NCI-H187 (cell line): ENCODE measurements at places on chromosomes 5 and 9.

DNA sequence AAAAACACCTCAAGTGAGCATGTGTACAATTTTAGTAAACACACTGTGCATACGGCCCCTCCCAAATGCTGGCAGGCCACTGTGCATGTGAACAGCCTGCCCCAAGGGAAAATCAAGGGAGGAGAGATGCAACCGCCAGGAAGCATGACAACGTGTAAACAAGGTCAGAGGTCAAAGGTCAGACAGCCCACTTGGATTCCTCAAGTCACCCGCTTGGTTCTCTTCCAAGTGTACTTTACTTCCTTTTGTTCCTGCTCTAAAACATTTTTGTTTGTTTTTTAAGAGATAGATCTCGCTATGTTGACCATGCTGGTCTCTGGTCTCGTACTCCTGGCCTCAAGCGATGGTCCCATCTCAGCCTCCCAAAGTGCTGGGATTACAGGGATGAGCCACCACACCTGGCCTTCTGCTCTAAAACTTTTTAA, 126.7 kb upstream of the SHB start:
- no peak for DNase-seq

DNA sequence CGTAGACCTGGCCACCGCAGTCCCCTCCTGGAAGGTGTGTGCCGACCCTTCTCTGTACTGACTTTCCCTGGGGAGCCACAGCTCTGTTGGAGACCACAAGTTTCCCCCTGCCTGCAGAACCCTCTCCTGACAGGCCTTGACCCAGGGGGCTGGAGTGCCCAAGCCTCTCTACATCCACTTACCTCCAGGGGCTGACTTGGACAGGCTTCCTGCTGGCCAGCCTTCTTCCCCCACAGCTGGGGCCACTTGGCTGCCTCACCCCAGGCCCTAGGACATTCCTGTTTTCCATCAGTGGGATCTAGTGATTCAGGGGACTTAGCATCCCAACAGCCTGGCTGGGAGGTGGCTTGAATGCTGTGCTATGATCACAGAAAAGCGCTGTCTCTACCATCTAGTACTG, 23.6 kb downstream of the COL15A1 start:
- no peak for DNase-seq

GRCh38 chr5:79876456-79876855, 114.6 kb downstream of the MTX3 start:
- DNase-seq, result no peak

GRCh38 chr9:26502311-26502710, 390.3 kb downstream of the CAAP1 start:
- DNase-seq, result no peak

GRCh38 chr5:134465816-134466240, 54.1 kb upstream of the CDKN2AIPNL start:
- peak; percentile 48 for DNase-seq

DNA sequence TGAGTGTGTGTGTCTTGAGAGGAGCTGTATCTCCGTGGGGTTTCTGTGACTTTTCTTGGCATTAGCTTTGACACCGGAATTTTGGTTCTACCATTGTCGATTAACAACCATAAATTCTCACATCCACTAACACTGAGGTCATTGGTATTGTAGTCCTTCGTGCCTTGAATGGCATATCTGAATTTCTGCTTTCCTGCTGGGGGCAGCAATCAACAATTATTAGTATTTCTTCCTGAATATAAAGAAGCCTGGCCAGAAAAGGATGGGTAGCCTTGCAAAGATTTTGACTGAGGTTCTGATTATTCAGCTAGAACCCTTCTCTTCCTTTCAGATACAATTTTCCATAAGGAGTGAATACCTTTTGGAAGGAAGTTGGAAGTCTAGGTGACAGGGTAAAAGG, 33.5 kb upstream of the SHOC1 start:
- no peak for DNase-seq

- DNase-seq, result no peak
Observed at GRCh38 chr9:87464110-87464991, 33.3 kb upstream of the DAPK1 start.

DNA sequence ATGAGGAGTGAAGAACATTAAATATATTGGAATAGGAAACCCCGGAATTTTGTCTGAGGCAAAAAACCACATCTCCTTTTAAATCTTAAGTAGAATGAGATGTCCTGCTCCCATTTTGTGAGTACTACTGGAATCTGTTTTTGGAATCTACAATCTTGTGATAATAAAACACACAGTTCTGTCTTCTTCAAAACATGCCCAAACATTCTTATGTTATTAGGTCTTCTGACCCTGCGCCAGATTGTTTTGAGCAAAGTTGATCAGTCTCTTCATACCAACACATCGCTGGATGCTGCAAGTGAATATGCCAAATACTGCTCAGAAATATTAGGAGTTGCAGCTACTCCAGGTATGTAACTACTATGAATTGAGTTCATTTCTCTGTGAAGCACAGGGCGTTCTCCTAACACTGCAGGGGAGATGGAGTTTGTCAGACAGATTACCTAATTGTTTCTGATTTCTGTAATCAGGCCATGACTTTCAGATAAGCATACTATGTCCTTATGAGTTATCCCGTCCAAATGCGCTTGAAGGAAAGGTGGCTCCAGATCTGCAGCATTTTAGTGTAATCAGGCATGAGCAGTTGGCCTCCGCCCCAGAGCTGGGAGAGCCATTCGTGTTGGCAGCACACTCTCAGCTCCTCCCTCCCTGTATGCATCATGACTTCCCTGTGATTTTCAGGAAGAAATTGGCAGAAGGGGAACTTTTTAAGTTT, 88.0 kb downstream of the NLN start:
- no peak for DNase-seq

DNA sequence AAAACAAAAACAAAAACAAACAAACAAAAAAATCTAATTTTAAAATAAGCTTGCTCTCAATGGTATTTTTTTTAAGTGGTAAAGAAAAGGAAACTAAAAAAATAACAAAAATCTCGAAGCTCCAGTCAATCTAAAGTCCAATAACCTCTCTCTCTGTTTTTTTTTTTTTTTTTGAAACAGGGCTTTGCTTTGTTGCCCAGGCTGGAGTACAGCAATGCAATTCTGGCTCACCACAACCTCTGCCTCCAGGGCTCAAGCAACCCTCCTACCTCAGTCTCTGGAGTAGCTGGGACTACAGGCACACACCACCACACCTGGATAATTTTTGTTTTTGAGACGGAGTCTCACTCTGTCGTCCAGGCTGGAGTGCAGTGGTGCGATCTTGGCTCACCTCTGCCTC, 25.9 kb upstream of the GLDC start:
- DNase-seq, result no peak

DNA sequence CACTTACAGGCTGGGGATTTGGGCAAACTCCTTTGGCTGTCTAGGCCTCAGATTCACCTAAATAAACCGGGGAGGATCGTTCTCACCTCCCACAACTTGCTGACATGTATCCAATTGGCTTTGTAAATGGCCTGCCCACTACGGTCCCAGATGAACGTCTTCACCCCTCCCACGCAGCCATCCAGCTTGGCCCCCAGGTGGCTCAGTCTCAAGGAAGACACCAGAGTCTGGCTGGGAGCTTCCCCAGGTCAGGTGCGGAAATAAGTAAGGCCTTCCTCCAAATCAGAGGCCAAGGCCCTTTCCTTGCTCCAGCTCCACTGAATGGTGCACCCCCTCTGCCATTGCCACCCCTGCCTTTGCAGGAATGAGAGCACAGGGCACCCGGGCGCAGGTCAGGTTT, 11.4 kb downstream of the CIZ1 start:
- no peak for DNase-seq

DNA sequence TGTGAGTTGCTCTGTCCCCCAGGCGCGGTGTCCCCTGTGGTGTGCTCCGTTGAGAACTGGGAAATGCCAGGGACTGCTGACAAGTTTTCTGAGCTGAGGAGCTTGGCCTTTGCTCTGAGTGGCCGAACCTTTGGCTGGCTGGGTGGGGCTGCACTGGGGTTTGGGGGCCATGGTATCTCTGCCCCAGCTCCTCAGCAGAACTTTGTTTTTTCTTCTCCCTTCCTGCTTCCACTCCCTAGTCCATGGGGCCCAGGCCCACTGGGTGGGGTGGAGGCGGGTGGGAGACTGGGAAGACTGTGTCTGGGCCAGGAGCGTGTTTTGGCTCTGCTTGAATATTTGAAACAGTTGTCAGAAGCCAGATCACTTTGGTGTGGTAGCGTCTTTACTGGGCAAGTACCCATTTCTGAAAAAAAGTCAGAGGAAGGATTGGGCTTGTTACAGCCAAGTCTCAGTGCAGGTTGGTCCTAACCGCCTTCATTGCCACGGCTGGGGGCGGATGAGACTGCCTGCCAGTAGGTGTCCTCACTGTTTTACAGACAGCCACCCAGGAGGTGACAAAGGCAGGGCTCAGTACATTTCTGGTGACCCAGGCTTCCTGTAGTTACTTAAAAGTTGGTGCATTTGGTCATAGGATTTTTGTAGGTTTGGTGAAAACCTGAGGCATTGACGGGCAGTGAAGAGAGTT, 92.7 kb downstream of the DAB2IP start:
- no peak for DNase-seq

GRCh38 chr9:115944166-115944948, 209.2 kb upstream of the PAPPA start:
- no peak for DNase-seq

DNA sequence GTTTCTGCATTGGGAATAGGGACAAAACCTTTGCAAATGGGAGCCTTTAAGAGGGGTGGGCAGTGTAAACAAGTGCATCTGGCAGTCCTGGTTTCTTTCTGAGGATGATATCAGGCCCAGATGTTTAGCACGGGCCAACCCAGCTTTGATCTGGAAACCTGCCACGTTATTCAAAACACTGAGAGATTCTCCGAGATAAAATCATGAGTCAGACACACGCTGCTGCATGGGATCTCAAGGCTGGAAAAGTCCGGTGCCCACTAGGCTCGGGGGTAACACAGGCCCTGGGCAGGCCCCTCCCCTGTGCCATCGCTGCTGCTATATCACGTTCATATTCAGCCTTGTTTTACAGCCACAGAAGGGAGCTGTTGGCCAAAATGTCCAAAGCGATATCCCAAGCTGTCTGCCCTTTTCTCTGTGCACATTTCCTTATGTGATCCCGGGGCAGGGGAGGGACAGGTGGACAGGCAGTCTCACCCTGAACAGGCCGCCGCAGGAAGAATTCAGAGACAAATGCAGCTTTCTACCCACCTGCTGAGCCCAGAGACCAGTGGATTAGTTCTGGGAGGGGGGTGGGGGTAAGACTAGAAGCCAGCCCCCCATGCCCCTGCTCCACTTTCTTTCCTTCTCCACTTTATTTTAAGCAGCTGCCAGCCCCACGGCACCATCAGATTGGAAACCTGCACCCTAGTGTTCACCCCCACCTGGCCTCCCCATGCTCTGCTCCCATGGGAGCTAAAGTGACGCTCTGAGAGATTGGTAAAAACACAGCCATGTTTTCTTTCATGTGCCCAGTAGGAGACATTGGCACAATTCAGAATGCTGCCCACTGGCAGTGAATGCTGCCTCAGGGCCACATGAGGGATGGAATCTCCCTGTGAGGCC, 63.1 kb downstream of the TMOD1 start:
- DNase-seq, result no peak

GRCh38 chr5:37738057-37738691, 101.7 kb downstream of the GDNF start:
- no peak for DNase-seq

DNA sequence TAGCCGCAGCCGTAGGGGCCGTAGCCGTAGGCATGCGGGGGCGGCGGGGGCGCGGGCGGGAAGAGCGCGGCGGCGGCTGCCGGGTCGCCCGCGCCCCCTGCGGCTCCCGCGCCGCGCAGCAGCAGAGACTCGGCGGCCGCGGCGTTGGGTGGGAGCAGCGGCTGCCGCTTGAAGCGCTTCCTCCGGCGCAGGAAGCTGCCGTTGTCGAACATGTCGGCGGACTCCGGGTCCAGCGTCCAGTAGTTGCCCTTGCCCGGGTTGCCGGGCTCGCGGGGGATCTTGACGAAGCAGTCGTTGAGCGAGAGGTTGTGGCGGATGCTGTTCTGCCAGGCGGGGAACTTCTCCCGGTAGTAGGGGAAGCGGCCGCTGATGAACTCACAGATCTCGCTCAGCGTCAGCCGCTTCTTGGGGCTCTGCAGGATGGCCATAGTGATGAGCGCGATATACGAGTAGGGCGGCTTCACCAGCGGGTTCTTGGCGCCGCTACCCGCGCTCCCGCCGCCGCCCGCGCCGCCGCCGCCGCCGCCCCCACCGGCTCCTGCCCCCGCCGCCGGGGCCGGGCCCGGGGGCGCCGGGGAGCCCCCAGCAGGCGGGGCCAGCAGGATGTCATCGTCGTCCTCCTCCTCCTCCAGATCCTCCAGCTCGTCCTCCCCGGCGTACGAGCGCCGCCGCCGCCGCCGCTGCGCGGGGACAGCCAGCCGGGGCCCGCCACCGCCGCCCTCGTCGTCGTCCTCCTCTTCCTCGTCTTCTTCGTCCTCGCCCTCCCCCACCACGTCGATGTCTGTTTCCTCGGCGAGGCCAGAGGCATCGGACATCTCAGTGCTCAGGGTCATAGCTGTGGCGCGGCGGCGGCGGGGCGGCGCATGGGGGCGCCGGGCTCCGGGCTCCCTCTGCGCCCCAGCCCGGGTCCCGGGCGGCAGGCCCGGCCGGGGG, 781 bp downstream of the FOXD1 start:
- peak; percentile 29 for DNase-seq

DNA sequence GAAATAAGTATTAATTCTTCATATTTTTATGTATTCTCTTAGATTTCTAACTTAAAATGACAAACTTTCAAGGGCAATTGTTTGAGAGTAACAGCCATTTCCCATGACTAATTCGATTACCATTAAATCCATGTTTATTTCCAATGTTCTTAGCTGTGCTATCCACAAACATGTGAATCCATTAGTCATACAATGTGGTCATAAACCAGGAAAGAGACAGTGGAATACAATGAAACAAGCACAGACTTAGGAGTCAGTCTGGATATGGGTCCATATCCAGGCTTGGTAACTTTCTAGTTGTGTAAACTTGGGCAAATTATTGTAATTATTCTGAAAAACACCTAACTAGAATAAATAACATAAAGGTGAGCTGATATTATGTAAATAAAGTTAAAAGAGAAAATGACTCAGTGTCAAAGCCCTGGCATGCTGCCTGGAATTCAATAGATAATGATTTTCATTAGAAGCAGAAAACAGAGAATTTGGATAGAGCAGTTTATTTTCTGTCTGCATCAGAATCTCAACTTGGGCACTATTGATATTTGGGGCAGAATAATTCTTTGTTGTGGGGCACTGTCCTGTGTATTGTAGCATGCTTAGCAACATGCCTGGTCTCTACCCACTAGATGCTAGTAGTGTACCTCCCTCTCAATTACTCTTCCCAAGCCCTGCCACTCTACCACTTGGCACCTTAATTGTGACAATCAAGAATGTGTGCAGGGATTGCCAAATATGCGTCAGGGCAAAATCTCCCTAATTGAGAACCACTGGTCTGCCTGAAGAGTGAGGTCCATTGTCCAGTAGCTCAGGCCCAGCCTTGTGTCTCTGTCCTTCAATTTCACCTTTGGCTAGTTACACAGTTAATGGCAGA, 44.7 kb upstream of the SLC27A6 start:
- DNase-seq, result no peak

GRCh38 chr9:13141629-13142028, 137.9 kb downstream of the MPDZ start:
- DNase-seq, result no peak

GRCh38 chr5:2704806-2705645, 46.5 kb downstream of the IRX2 start:
- DNase-seq, result no peak
